Prostate gland (tissue), 2 donors: ENCODE measurements at places on chromosomes 2 and 18.

GRCh38 chr2:41933585-41934320 lies 114.1 kb upstream of the PKDCC start:
- no peak for DNase-seq

DNA sequence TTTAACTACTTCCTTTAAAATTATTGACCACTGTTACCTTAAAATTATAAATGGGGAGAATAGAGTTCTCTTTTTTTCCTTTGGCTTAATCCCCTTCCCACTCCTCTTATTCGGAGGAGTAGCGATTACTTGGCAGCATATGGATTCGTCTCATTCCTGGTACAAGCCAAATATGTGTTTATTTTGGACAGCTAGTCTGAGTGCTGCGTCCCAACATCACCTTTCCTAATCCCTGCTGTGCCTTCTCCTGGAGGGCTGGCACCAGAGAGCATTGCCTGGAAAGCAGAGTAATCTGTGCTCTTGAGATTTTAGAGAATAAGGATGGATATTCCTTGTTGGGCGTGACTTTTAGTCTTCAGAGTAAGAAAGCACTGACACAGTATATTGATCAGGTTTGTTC lies 185.6 kb downstream of the AGAP1 start:
- DNase-seq: no peak

DNA sequence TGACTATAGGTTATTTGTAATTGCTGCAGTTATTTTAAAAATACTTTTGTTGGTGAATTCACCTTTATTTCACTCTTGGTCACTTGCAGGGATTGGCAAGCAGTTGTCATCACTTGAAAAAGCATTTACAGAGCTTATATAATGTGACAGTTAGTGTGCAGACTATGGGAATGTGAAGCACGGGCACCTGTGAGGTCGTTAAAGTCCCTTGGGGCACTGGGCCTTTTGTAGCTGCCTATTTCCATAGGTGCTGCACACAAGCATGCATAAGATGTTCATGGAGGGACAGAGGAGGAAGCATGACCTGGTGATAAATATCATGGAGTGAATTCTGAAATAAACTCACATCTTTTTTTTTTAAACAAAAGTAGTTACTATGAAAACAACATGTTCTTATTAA lies 124.6 kb downstream of the ATP9B start:
- no peak for DNase-seq

- no peak for DNase-seq
Measured at GRCh38 chr2:232876978-232877441, 6.9 kb downstream of the SNORC start.

DNA sequence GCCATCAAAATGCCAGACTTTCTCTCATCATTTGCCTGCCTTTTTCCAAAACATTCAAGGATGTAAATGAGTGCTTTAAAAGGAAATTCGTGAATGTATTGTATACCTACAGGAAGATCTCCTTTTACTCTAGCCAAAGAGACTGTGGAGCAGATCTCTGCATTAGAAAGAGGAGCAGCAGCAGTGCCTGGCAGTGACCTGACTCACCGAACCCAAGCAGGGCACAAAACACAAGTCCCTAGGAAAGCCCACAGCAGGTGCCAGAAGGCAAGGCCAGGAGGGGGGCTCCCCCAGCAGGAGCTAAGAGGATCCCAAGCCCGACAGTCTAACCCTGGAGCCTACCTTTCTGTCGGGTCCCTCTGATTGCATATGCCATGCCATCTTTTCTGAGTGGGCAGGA lies 47.9 kb downstream of the L3MBTL4 start:
- DNase-seq: no peak

DNA sequence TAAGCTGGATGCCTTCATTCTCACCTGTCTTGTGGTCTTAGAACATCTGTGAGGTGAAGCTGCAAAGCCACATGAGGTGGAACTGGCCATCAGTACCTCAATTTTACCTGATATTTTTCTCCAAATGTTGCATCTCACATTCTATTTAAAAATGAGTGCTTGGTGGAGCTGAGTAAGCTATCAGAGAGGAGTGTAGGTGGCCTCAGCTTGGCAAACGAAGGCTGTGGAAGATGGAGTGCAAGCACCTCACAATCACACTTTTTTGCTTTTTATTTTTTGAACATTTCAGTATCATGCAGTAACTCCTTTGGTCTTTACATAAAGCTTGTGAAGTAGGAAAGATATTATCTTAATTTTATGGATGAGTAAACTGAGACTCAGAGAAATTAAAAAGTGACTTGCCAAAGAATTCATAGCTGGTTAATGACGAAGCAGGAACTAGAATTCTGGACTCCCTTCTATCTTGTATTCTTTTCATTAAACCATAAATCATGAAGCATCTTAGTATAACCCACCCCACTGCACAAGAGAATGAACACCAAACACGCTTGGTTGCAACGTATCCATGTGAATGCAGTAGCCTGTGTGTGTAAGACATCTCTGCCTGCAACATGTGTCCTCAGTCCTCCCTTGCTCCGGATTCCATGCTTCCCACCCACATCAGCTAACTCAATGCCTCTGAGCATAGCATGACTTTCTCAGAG lies 27.2 kb downstream of the C2orf49 start:
- DNase-seq: no peak

DNA sequence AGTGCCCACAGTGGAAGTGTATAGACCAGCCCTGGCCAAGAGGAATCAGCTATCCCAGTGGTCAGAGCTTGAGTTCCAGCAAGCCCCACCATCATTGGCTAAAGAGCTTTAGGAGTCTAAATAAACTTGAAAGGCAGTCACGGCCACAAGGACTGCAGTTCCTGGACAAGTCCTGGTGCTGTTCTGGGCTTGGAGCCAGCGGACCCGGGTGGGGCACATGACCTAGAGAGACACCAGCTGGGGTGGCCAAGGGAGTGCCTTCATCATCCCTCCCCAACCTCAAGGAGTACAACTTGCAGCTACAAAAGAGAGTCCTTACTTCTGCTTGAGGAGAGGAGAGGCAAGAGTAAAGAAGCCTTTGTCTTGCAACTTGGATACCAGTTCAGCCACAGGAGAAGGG lies 439.8 kb upstream of the TMEFF2 start:
- no peak for DNase-seq
